ENCODE measurements at places on chromosomes 5 and 9.

DNA sequence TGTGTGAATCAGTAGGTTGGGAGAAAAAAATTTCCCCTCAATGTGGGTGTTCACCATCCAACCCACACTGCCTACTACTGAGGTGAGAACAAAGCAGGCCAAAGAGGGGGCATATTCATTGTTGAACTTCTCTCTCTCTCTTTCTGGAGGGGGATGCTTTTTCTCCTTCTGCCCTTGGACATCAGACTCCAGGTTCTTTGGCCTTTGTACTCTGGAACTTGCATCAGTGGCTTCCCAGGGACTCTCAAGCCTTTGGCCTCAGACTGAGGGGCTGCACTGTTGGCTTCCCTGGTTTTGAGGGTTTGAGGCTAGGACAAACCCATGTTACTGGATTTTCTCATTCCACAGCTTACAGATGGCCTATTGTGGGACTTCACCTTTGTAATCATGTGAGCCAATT, 417.2 kb downstream of the ELAVL2 start:
- no peak for DNase-seq

DNA sequence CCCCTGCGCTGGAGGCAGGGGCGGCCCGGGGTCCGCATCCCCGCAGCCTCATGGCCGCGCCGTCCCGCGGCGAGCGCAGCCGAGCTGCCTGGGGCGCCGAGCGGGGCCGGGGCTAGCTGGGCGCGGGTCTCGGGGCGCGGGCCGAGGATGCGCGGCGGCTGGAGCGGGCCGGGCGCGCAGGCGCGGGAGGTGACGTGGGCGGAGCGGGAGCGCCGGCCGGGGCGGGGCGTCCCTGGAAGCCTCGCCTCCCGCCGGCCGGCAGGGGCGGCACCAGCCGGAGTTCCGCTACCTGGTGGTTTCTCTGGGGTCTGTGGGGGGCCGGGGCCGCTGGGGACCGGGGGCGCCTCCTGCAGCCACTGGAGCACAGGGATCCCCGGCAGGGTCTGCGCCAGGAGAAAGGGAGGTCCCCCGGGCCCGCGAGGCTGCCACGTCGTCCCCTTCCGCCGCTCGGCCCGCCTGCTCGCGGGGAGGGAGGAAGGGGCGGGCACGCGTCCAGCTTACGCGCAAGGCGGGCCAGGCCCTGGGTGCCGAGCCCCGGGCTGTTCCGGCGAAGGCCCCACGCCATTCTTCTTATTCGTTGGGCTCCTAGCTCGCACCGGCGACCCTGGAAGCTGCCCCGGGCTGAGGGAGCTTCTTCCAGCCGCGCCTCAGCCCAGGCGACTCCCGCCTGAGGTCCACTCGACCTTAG, at the start of gene LPCAT1:
TSS of gene LPCAT1 (minus strand) at position 168 of the 688 bp plus-strand sequence. CDS start at position 52, 116 bp downstream.
- DNase-seq: peak; percentile 70

GRCh38 chr9:79632705-79633104, 60.9 kb downstream of the TLE4 start:
- no peak for DNase-seq

- DNase-seq: no peak
These were observed 37.8 kb downstream of the CDH10 start for GRCh38 chr5:24606971-24607370.

- no peak for DNase-seq
These were observed 35.2 kb downstream of the NEK6 start for GRCh38 chr9:124292696-124293593.

GRCh38 chr5:140342896-140343295, 3.5 kb downstream of the HBEGF start:
- no peak for DNase-seq

GRCh38 chr5:34045996-34046395, 3.0 kb upstream of the C1QTNF3 start:
- DNase-seq: no peak

GRCh38 chr5:171158581-171158980, 150.5 kb upstream of the TLX3 start:
- no peak for DNase-seq

GRCh38 chr9:93210324-93210973, 26.5 kb downstream of the WNK2 start:
- no peak for DNase-seq

GRCh38 chr9:79390077-79390698, 181.6 kb upstream of the TLE4 start:
- no peak for DNase-seq

GRCh38 chr5:96785326-96786109, 22.2 kb downstream of the ERAP1 start:
- DNase-seq: no peak

DNA sequence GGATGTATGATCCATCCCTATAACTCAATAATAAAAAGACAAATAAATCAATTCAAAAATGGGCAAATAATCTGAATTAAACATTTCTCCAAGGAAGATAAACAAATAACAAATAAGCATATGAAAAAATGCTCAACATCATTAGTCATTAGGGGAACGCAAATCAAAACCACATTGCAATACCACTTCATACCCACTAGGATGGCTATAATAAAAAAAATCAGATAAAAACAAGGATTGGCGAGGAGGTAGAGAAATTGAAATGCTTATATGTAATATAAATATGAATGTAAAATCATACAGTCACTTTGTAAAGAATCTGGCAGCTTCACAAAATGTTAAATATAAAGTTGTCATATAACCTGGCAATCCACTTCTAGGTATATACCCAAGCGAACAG, 52.3 kb upstream of the TBCA start:
- DNase-seq: no peak

- DNase-seq: no peak
These were observed 339.5 kb downstream of the BNC2 start for GRCh38 chr9:16530669-16531642.

GRCh38 chr5:72138943-72139521, 31.8 kb downstream of the MAP1B start:
- no peak for DNase-seq

DNA sequence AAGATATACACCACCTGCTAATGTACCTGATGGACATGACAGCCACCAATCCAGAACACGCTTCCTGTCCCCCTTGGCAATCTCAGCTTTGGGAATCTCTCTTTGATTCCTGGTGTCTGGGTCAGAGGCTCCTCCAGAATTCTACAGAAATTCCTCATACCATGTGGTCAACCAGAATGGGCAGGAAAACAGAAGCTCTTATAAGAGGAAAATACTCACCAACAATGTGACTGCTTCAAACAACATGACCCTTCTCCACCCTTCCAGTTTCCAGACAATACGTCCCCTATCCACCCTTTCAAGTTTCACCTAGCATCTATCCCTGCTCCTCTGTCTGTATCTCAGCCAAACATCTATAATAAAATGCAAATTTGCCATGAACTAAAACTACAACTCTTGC, 247.2 kb downstream of the DENND1A start:
- DNase-seq: no peak

GRCh38 chr9:131296460-131296859, 6.9 kb downstream of the PLPP7 start:
- DNase-seq: no peak

- no peak for DNase-seq
These were observed 1526.4 kb upstream of the NUDT12 start for GRCh38 chr5:105088961-105089360.

DNA sequence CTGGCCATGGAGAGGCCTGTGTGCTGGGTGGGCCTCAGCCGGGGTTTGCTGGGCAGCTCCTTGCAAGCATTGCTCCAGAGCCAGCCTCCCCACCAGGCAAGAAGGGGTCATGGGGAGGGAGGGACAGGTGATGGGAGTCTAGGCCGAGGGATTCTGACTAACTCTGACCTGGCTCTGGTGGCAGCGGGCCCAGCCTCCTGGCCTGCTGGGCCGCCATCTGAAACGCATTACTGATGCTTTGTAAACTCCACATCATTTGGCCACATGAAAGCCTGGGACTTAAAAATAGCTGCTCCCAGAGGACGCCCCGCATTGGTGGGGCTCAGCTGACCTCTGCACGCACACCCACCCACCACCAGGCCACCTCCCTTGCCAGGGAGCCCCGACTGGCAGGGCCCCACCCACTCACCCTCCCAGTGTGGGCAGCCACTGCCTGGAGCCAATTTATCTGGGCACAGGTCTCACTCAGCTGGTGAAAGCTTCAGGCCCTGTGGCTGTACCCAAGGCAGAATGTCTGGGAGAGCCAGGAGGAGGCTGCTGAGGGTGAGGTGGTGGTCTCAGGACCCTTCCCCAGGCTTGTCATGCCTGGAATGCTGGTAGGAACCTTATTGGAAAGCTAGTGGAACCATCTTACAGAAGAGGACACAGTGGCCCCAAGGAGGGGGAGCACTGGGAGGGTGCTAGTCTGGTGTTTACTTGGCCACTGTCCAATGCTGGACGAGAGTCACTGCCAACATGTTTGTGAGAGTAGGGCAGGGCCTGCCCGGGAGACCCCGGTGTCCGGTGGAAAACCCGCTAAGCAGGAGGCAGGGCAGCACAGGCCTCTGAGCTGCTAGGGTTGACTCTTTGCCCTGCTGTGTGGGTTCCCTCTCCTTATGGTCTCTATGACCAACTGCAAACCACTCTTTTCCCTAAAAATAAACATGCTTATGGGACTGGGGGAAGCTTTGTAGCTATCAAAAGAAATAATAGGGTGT, 10.8 kb downstream of the TCF7 start:
- no peak for DNase-seq

GRCh38 chr5:99614888-99615287, 686.1 kb upstream of the CHD1 start:
- DNase-seq: no peak

DNA sequence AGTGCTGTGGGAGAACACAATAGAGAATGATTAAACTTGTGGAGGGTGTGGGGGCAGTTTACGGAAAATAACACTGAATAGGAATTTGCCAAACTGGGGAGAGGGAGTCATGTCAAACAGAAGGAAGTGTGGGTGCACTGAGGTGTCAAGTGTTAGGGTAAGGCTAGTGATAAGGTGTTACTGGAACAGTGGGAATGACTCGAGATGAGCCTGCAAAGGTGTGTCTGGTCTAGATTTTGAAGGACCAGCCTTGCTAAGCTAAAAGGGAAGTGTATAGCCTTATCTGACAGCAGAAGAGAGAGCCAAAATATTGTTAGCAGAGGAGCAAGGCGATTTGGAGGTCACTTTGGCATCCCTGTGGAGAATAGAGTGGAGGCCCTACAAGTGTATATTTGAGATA, 4.2 kb downstream of the CNOT6 start:
- DNase-seq: no peak

DNA sequence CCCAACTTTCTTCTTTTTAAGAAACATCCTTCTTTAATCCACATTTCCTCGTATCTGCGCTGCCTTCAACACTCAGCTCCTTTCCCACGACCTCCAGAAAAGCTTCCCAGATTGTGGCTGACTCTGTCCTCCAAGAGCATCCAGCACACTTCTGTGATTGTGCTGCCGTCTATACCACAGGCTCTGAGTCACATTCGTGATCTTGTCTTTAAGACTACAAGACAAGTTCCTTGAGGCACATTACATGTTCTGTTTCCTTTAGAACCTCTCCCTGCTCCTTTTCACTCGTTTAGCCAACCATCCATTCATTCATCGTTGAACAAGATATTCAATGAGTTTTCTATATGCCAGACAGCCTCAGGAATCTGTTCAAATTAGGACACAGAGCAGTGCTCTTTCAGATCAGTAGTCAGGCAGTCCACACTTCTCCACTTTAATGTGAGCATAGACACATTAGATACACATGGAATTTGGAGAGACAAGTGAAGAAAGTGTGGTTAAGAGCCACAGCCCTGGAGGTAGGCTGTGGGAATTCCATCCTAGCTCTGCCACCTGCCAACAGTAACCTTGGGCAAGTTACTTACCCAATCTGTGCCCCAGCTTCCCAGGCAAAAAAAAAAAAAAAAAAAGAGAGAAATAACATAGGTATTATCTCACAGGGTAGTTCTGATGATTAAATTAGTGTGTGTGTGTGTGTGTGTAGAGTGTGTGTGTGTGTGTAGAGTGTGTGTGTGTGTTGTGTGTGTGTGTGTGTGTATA, 18.9 kb downstream of the WHRN start:
- no peak for DNase-seq

GRCh38 chr9:18238254-18238653, 235.7 kb upstream of the ADAMTSL1 start:
- DNase-seq: no peak

DNA sequence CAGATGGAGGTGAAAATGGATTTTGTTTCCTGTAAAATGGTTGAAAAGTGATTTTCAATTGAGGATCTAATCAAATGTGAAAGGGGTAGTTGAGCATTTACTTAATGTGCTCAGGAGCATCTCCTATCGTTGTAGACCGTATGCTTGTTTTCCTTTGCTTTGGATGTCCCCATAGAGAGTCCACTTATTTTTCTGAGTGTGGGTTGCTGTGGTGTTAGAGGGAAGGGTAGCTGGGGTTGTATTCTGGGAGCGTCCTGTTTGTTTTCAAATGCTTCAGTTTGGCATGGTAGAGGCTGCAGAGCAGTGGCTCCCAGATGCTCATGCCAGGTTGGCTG, 154.1 kb downstream of the MAT2B start:
- DNase-seq: no peak

- DNase-seq: no peak
These were observed 9.8 kb upstream of the UBE2D2 start for GRCh38 chr5:139551191-139551889.

DNA sequence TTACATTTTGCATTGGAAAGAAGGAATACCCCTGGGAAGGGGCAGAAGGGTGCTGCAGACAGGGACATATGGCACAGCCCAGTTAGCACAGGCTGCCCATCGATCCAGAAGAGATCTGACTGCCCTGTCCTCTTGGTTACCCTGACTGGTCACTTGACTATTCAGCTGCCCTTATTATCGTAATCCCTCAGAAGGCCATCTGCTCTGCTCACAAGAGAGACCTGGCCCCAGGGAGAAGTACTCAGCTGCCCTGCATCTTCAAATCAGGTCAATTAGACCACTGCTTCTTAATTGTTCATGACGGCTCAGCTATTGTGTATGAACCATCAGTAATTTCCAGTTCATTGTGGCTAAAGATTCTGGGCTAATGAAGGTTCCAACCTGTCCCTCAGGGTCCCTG, 345.0 kb downstream of the TLE1 start:
- DNase-seq: no peak

- no peak for DNase-seq
These were observed 74.0 kb upstream of the SPTLC1 start for GRCh38 chr9:92188969-92189781.

DNA sequence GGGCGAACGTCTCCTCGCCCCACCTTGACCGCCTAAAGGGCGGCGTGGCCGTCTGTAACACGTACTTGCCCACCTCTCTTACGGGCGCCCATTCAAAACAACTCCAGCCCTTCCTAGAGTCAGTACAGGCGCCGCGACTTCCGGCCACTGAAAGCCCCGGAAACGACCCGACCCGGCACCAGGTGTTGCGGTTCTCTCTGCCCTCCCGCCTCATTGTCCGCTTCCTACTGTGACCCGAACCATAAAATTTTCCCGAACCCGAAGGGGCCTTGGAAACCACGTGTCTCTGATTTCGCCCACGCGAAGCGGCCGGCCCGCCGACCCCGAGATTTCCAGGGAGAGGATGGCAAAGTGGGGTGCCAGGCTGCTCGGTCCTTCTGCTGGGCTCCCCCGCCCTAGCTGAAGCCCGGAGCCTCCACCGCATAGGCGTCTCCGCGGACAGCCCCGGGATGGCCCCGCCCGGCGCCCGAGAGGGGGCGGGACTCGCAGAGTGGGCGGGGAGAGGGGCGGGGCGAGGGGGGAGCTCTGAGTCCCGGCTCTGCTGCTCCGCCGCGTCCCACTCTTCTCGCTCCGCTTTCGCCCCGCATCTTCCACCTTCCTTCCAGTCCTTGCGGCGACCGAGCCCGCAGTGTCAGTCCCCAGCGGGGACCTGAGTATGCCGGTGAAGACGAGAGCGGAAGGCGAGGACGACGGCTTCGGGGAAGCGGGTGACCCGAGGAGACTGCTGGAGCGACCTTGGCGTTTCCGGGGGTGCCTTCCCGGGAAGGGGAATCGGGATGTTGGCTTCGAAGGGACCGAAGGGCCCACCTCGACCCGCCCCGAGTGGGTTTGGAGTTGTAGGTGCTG, 684 bp upstream of the PTGES2 start:
- DNase-seq: peak; percentile 73

All from T-helper 17 cell (primary cell).